ENCODE measurements at places on chromosomes 3 and 15. TPM values are rescaled to one million over a fixed set of nuclear protein-coding genes. Genes with fewer than 3 reads are reported as not detected.

GRCh38 chr3:190970560-190970959 lies 108.1 kb upstream of the GMNC start:
- H3K36me3 ChIP-seq = no peaks in the 10 kb centered on the region
- H3K27me3 ChIP-seq = no peaks in the 10 kb centered on the region
- no peaks in the 10 kb centered on the region for H3K4me1 ChIP-seq
- H3K4me3 ChIP-seq = no peak overlapping the region
- no peak overlapping the region for H3K27ac ChIP-seq

DNA sequence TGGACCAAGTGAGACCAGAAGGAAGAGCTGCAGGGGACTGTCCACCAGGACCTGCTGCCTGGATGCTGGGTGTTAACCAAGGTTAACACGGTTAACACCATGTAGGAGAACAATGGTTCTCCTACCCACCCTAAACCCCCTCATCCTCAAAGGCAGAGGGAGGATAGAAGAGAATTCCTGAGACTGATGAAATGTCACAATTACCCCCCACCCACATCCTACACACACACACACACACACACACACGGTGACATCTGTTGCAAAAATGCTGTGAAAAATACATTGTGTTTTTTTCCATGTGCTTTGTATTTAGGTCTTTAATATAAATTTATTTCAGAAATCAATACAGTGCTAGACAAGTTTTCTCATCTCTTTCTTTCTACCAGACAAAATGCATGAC lies 113.9 kb upstream of the HES1 start:
- H3K4me3 ChIP-seq = no peak overlapping the region
- no peaks in the 10 kb centered on the region for H3K36me3 ChIP-seq
- H3K27ac ChIP-seq = no peak overlapping the region
- DNase-seq = no peak

DNA sequence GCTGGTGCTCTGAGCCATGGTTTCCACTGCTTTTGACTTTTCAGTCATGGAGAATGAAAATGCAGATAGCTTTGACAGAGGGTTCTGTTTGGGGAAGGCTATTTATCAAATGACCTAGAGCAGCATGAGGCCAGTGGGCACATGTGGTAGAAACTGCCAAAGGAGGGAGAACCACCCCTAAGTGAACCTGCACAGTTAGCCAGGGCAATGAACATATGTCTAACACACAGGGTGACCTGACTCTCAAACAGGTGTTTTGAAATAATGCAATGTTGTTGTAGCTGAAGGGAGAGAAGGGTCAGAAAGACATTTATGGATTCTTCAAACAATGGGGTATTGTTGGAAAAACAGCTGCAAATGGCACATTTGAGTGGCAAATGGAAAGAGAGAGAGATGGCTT lies 174.4 kb upstream of the FAM3D start:
- H3K36me3 ChIP-seq = no peaks in the 10 kb centered on the region
- H3K4me3 ChIP-seq = no peak overlapping the region
- no peak for DNase-seq
- H3K27me3 ChIP-seq = no peaks in the 10 kb centered on the region
- H3K27ac ChIP-seq = no peak overlapping the region

- DNase-seq = no peak
- no peak overlapping the region for H3K27ac ChIP-seq
- H3K36me3 ChIP-seq = no peaks in the 10 kb centered on the region
- H3K27me3 ChIP-seq = no peaks in the 10 kb centered on the region
- peaks cover 7% of the 10 kb centered on the region for H3K4me1 ChIP-seq
These were observed 65.7 kb downstream of the KLF15 start for GRCh38 chr3:126291537-126291936.

- no peaks in the 10 kb centered on the region for H3K27me3 ChIP-seq
- no peaks in the 10 kb centered on the region for H3K36me3 ChIP-seq
- H3K27ac ChIP-seq = no peak overlapping the region
- no peak overlapping the region for H3K4me3 ChIP-seq
- H3K4me1 ChIP-seq = peaks cover 23% of the 10 kb centered on the region
These were observed 61.2 kb downstream of the ADAMTSL3 start for GRCh38 chr15:83714939-83715628.

DNA sequence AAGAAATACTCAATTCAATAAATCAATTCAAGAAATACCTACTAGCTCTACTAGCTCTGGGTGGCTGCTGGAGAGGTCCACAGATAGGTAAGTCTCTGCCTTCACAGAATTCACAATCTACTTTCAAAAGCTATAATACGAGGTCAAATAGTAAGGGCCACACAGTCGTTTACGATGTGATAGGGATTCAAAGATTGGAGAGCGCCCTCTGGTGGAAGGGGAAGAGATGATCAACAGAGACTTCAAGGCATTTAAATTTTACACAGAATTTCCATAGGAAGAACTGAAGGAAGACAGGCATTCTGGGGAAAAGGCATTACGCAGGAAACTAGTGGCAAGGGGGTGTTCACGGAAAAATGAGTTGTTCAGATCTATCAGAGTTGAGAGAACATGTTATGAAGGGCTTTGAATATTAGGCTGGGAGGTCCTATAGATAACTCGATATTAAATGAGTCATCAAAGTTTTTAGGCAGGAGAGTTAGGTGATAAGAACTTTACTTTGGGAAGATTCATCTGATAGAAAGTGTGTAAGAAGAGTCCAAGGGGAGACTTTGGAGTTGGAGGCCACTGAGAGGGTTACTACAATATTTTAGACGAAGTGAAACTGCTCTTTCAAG lies 128.8 kb downstream of the FRMD5 start:
- no peaks in the 10 kb centered on the region for H3K27me3 ChIP-seq
- no peaks in the 10 kb centered on the region for H3K4me1 ChIP-seq
- no peak overlapping the region for H3K4me3 ChIP-seq
- H3K27ac ChIP-seq = no peak overlapping the region

GRCh38 chr15:83491486-83491885 lies 44.3 kb downstream of the SH3GL3 start:
- H3K27me3 ChIP-seq = no peaks in the 10 kb centered on the region
- H3K4me1 ChIP-seq = no peaks in the 10 kb centered on the region

GRCh38 chr3:46312991-46313390 lies 40.9 kb upstream of the CCR2 start:
- no peaks in the 10 kb centered on the region for H3K27me3 ChIP-seq
- peaks cover 3% of the 10 kb centered on the region for H3K4me1 ChIP-seq
- H3K27ac ChIP-seq = no peak overlapping the region

DNA sequence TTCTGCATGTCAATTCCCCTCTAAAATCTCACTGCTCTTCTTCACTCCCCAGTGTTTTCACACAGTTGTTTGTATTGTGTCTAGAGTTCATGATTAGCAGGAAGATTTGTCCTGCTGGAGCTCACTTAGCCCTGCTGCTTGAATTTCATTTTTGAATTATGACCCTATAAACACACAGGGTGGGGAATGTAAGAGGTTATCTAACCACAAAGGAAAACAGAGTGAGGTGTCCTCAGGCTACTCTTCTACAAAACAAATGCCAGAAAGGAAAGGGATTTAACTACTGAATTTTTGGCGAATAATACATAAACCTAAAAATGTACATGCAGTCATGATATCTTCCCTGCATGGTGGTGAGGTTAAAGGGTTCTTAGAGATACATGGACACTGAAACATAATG lies 215.1 kb upstream of the CNTN4 start:
- no peak overlapping the region for H3K4me3 ChIP-seq
- no peak for DNase-seq
- H3K4me1 ChIP-seq = peaks cover 3% of the 10 kb centered on the region
- no peak overlapping the region for H3K27ac ChIP-seq

- H3K27ac ChIP-seq = no peak overlapping the region
- no peak for DNase-seq
- no peaks in the 10 kb centered on the region for H3K4me1 ChIP-seq
- no peaks in the 10 kb centered on the region for H3K27me3 ChIP-seq
These were observed 17.9 kb downstream of the NR2F2 start for GRCh38 chr15:96348112-96349027.

- H3K4me1 ChIP-seq = no peaks in the 10 kb centered on the region
- no peak overlapping the region for H3K4me3 ChIP-seq
- no peaks in the 10 kb centered on the region for H3K36me3 ChIP-seq
- H3K27me3 ChIP-seq = no peaks in the 10 kb centered on the region
These were observed 320.9 kb upstream of the ONECUT1 start for GRCh38 chr15:53110999-53111398.

DNA sequence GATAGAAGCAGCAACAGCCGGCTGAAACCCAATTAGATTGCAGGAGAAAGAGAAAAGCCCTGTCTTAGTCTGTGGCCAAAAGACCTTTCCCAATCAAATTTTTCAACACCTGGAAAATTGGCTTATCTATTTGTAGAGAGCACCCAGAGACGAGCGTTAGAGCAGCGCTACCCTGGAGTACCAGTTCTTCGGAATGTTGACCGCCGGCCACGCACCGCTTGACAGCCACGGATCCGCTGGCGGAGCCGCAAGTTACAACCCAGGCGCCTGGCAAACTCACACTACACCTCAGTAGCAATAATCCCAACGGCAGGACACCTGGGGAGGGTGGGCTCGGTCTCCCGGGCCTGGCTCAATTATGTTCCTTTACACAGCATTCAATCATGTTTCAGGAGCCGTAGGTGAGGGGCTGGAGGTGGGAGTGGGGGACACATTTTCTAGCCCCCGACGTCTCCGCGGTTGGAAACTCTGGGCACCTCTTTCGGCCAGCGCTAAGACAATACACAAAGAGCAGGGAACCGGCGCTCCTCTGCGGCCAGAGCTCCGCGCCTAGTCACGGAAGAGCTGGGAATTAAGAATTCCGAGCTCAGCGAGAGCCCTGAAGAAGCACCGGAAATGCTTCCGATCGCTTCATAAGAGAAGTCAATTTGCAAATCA lies 1.2 kb downstream of the MB21D2 start:
- peak overlapping the region; percentile 92 for H3K4me3 ChIP-seq
- no peak for DNase-seq
- H3K4me1 ChIP-seq = peaks cover 7% of the 10 kb centered on the region
- peak overlapping the region; percentile 88 for H3K27ac ChIP-seq
- H3K27me3 ChIP-seq = no peaks in the 10 kb centered on the region

- H3K36me3 ChIP-seq = no peaks in the 10 kb centered on the region
- peak overlapping the region; percentile 7 for H3K27ac ChIP-seq
- no peak for DNase-seq
- peak overlapping the region; percentile 43 for H3K4me3 ChIP-seq
- no peaks in the 10 kb centered on the region for H3K27me3 ChIP-seq
- peaks cover 28% of the 10 kb centered on the region for H3K4me1 ChIP-seq
These were observed 417.0 kb upstream of the TPM1 start for GRCh38 chr15:62625429-62626033.

DNA sequence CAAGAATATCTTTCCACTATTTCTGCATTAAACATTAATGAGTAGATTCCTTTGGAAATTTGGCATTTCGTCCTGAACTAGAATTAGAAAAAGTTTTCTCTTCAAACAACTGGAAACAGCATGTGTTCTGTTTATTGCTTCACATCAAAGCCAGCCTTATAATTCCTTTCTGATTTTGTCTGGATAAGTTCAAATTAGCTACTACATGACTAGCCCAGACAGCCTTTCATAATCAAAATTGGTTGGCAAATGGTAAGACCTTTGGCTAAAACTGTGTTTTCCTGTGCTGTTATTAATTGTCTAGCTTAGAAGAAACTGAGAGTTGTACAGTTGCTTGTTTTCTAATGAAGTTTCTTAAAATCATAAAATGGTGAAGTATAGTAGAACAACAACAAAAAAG lies 52.7 kb upstream of the P3H2 start:
- no peaks in the 10 kb centered on the region for H3K36me3 ChIP-seq
- H3K27ac ChIP-seq = no peak overlapping the region
- H3K4me3 ChIP-seq = no peak overlapping the region
- DNase-seq = no peak
- H3K27me3 ChIP-seq = no peaks in the 10 kb centered on the region

GRCh38 chr3:186922224-186922623 lies 8.1 kb upstream of the ST6GAL1 start:
- H3K27ac ChIP-seq = no peak overlapping the region
- no peaks in the 10 kb centered on the region for H3K36me3 ChIP-seq
- H3K27me3 ChIP-seq = no peaks in the 10 kb centered on the region
- no peaks in the 10 kb centered on the region for H3K4me1 ChIP-seq
- DNase-seq = no peak
- no peak overlapping the region for H3K4me3 ChIP-seq

C3orf62 gene
- 15.0 TPM for total RNA-seq

CAMK2N2 gene
- not detected for total RNA-seq

ROPN1 gene
- total RNA-seq = not detected

All from thoracic aorta (tissue), 2 donors.